ENCODE measurements at places on chromosomes 1 and 21.

DNA sequence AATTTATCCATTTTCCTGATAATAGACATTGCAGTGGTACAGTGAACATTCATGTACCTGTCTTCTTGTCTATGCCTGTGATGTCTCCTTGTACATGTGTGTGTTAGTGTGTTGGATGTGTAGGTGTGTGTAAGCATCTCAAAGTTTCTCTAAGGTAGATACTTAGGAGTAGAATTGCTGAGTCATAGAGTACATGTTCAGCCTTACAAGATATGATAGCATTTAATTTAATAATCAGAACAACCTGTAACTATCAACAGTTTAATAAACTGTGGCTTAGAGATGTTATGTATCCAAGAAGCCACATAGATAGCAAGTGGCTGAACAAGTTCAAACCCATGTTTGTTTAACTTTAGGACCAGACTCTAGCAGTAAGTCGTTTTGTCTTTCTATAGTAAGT lies 35.6 kb downstream of the EPB41 start:
- DNase-seq: no peak

- no peak for DNase-seq
Measured at GRCh38 chr1:34415140-34415539, 238.4 kb downstream of the C1orf94 start.

DNA sequence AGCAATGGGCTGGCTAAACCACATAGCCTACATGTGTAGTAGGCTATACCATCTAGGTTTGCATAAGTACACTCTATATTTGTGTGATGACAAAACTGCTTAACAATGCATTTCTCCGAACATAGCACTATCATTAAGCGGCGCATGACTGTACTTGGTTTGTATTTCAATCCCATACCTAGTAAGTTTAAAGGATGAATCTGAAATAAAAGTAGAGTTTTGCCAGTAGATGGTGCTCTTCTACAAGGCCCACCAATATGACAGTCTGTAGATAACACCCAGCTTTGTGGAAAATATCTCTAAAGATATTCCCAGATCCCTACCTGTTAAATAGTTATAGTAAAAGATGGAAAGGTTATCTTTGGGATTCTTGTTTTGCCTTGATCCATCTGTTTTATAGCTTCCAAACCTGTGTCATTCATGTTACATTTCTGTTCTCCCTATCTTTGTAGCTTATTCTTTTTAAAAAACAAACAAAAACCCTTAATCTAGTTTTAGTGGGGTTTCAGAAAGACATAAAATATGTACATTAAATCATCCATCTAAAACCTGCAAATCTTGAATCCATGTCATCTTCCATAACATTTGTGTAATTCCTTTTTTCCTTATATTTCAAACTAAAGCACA lies 33.9 kb upstream of the ASPM start:
- peak; percentile 10 for DNase-seq

DNA sequence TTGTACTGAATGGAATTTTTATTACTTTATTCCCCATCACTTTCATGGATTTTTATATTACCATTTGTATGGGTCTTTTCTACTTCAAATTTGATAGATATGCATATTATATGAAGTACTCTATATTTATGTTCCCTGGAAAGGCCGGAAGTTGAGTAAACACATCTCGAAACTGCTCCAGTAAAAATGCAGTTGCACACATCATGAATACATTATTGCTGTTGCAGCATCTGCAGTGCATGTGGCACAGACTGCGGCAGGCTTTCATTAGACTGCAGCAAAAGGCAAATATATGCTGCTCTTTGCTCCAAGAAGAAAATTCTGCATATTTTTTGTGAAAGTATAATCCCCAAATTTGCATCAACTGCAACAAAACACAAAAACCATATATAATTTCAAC lies 48.7 kb upstream of the LRRC7 start:
- no peak for DNase-seq

GRCh38 chr1:70542856-70543255 lies 131.8 kb downstream of the CTH start:
- DNase-seq: no peak

- no peak for DNase-seq
Measured at GRCh38 chr1:53627031-53627430, 111.9 kb downstream of the GLIS1 start.

DNA sequence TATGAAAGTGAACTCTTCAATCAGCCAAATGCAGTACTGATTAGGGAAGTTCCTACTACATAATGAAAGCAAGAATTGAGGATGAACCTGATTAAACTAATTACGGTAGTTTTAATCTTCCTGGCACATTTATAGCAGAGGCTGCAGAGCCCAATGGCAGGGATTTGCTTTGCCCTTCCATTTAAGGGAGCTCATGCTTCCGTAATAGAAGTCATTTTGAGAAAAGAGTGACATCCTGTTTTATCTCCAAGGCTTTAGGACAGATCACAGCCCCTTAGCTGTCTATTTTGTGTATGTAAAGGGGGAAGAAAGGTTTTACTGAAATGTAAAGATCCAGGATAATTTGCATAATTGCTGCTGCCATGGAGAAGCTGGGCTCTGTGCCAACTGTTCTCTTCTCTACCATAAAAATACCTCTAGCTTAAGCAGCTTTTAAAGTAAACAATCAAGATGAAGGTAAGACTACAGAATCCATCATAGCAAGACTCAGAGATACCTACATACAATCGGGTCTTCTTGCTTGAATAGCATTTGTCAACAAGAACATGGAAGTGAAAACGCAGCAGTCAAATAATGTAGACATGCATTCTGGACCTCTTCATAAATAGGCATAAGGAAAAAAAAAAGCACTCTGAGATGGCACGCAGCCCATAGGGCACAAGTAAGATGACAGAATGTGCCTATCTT lies 62.5 kb downstream of the ASH1L start:
- DNase-seq: peak; percentile 12

DNA sequence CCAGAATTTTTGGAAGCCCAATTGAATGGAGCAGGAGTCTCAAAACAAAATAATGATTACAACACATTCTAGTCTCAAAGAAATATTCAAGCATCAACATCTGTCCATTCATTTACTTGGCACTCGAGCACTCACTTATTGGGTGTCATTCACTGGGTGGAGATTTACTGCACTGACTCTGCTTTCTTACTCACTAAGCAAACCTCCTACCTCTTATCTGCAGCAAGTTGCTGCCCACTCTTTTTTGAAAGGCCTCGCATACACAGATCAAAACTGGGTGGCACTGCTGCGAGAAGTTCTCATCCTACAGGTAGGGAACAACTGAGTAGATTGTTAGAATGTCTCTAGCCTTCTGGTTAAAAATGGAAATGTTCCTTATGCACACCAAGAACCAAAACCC lies 18.0 kb downstream of the RHBDL2 start:
- no peak for DNase-seq

DNA sequence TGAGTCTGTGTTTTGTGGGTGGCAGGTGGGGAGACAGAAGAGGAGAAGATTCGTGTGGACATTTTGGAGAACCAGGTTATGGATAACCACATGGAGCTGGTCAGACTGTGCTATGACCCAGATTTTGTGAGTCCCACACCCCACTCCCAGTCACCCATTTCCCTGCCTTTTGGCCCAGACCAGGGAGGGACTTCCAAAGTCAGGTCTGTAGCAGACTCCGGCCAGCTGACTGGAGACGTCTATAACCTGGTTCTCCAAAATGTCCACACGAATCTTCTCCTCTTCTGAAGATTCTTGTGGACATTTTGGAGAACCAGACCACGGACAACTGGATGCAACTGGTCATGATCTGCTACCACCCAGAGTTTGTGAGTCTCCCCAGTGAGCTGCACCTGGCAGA lies 1.6 kb downstream of the GSTM5 start:
- no peak for DNase-seq

DNA sequence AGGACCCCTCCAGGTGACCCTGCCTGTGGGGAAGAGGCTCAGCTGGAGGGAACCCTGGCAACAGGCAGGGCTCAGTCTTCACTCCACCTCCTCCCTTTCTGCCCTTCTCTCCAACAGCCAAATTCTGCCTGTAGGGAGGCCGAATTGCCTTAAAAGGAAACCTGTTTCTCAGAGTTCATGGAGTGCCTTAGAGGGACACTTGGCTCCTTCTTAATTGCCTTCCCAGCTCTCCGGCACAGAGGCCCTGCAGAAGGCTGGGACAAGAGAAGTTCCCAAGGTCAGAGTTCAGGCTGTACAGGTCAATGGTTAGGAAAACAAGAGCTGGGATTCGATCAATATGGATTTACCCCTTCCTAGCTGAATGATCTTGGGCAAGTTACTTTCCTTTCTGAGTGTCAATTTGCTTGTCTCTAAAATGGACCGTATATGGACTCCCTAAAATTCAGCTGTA lies 6.2 kb downstream of the CSRP1 start:
- no peak for DNase-seq

- DNase-seq: no peak
Measured at GRCh38 chr1:101302831-101303511, 66.2 kb downstream of the S1PR1 start.

- DNase-seq: no peak
Measured at GRCh38 chr1:60430375-60430774, 356.8 kb upstream of the C1orf87 start.

- DNase-seq: no peak
Measured at GRCh38 chr1:71706029-71706671, 576.2 kb downstream of the NEGR1 start.

DNA sequence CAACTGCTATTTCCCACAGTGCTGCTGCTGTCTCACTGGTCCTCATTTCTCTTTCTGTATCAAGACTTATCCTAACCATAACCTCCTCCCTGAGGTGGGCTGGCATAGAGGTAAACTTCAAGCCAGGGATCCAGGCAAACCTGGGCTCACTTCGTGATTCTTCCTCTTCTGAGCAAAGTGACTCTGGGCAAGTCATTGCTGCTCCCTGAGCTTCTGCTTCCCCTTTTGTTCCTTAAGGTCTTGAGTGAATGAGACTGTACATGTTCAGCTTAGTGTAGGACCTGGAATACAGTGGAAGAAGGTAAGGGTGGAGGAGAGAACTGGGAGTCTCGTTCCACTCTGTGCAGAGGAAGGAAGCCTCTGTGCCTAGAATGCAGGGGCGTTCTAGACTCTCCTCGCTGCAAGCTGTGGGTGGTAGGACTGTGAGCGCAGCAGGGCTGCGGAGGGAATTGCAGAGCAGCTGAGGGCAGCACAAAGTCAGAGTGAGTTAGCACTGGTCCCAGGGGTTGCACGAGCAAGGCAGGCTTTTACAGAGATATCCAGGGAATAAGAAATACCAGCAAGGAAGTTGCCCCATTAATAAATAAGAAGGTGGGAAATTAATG lies 11.4 kb upstream of the ERI3 start:
- no peak for DNase-seq

DNA sequence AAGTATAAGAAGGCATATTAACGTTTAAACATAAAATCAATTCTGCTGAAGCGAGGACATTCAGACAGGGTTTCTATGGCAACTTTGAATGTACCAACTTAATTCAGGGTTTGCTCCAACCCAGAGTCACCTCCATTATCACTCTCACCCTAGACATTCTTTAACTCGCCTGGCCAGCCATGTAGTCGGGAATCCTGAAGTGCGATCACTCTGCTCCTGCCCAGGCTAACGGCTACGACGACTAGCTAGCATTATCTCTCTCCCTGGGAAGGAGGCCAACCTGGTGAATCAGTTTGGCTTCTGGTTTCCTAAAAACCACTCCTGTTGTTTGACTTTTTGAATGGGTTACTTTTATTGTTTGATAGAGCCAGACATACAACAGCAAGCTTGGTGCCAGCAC lies 38.9 kb upstream of the ZBTB18 start:
- no peak for DNase-seq

GRCh38 chr1:175278734-175279116 lies 86.1 kb upstream of the KIAA0040 start:
- no peak for DNase-seq

DNA sequence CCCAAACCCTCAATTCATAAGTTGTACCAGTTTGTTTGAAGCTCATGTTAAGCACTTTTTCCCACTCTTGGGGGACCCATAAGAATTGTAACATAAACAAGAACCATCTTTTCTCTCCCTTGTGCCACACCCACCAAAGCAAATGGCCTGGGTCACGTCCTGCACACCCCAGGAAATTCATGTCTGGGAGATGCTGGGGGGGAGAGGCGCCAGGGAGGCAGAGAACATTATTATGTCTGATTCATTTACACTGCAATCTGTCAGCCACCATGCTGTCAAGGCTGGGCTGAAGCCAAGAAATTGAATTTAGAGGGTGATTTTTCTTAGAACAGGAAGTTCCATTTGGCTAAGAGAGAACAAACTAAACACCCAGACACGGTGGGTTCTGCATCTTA lies 37.2 kb upstream of the IPO9 start:
- DNase-seq: no peak

DNA sequence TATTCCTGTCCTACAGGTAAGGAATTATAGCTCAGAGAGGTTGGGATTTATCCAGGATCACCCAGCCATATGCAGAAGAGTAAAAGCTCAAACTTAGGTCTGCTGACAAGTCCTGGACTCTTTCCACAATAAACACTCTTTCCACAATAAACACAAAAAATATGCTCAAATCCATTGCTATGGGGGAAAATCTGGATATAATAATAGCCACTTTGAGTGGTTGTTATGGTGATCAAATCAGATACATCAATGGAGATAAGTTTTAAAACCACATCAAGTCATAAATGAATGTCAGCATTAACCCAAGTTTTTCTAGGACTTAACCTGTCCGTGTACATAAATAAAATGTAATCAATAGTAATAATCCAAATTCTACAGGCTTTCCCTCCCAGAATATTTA lies 22.3 kb upstream of the TTF2 start:
- no peak for DNase-seq

DNA sequence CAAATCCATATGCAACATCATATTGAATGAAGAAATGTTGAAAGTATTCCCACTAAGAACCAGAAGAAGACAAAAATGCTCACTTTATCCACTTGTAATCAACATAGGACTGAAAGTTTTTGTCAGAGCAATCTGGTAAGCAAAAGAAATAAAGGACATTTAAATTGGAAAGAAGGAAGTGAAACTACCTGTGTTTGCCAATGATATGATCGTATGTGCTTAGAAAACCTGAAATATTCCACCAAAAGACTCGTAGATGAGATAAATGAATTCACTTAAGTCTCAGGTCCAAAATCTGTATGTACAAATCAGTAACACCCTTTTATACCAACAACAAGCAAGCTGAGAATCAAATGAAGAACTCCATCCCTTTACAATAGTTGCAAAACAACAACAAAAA lies 8.5 kb downstream of the PRAMEF1 start:
- no peak for DNase-seq

- DNase-seq: no peak
Measured at GRCh38 chr1:241770115-241770514, 77.9 kb upstream of the EXO1 start.

DNA sequence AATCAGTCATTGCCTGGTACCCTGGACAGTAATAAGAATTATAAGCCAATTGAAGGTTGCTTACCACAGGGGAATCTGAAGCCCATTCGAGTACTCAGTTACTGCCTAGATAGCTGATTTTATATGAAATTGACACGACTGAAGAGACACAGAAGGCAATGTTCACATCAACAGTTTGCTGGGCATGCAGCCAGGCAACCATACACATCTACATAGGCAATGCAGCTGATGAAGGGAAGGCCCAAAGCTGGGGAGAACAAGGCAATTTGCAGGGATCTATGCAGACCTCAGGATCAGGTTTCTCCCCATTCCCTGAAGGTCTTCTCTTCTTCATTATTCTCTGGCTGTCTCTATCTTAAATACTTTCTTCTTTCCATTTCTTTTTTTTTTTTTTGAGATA lies 448.7 kb downstream of the PTBP2 start:
- DNase-seq: no peak

- DNase-seq: no peak
Measured at GRCh38 chr1:109197158-109198042, 16.3 kb upstream of the SARS1 start.

GRCh38 chr1:26282401-26282918 lies 2.6 kb downstream of the SH3BGRL3 start:
- no peak for DNase-seq

- no peak for DNase-seq
Measured at GRCh38 chr1:222099746-222100145, 357.9 kb upstream of the DUSP10 start.
